ENCODE measurements at places on chromosomes 2 and 18. TPM values are rescaled to one million over a fixed set of nuclear protein-coding genes. Genes with fewer than 3 reads are reported as not detected.

ANKRD30BL gene
- total RNA-seq, result under 0.01 TPM

CLEC4F gene
- total RNA-seq, result not detected

PHOSPHO2 gene
- total RNA-seq, result 0.96 TPM

IRS1 gene
- 16.2 TPM for total RNA-seq

ANKRD44 gene
- 0.64 TPM for total RNA-seq

CMPK2 gene
- 1.4 TPM for total RNA-seq

GRHL1 gene
- 14.1 TPM for total RNA-seq

RIOK3 gene
- 122 TPM for total RNA-seq

LRP2 gene
- total RNA-seq, result under 0.01 TPM

KCTD1 gene
- 29.0 TPM for total RNA-seq

POTEJ gene
- total RNA-seq, result not detected

GPR155 gene
- total RNA-seq, result 1.7 TPM

COL5A2 gene
- total RNA-seq, result 1.9 TPM

LINC00305 gene
- total RNA-seq, result not detected
